ENCODE measurements at places on chromosomes 16 and 17. TPM values are rescaled to one million over a fixed set of nuclear protein-coding genes. Genes with fewer than 3 reads are reported as not detected.
A peak's percentile ranks its signal among the peaks of the same experiment; 100 is the strongest.

DNA sequence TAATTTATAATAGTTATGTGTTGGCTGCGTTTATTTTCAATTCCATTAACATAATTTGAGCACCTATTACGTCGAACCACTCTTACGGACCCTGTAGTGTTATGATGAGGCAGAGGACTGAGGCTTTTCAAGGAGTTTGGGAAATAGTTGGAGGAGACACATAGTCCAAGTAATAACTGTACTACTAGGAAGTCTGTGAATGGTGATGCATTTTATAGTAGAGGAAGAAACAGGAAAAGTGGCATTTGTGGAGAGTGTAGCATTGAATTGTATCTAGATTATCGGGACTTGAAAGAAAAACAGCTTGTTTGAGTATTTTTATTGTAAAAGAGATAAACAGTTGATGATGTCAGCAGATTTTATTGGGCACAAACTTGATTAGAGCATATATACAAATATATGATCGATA lies 1.7 kb downstream of the NFATC3 start:
- DNase-seq, result no peak

Gene TNFSF13
- total RNA-seq, result 56.9 TPM

Gene RMI2
- not detected for total RNA-seq

Gene ABI3
- 18.5 TPM for total RNA-seq

Gene KIFC3
- 44.2 TPM for total RNA-seq

Gene SLC5A11
- not detected for total RNA-seq

Gene PDK2
- 12.9 TPM for total RNA-seq

Gene TNFRSF13B
- total RNA-seq, result not detected

- no peak for DNase-seq
Observed at GRCh38 chr17:74738051-74738996, 1.3 kb downstream of the RAB37 start.

Gene ALDH3A1
- 1.7 TPM for total RNA-seq

Gene DNAAF8
- total RNA-seq, result not detected

- DNase-seq, result peak; percentile 61
Observed at GRCh38 chr16:2170080-2170479, 14.5 kb downstream of the TRAF7 start.

DNA sequence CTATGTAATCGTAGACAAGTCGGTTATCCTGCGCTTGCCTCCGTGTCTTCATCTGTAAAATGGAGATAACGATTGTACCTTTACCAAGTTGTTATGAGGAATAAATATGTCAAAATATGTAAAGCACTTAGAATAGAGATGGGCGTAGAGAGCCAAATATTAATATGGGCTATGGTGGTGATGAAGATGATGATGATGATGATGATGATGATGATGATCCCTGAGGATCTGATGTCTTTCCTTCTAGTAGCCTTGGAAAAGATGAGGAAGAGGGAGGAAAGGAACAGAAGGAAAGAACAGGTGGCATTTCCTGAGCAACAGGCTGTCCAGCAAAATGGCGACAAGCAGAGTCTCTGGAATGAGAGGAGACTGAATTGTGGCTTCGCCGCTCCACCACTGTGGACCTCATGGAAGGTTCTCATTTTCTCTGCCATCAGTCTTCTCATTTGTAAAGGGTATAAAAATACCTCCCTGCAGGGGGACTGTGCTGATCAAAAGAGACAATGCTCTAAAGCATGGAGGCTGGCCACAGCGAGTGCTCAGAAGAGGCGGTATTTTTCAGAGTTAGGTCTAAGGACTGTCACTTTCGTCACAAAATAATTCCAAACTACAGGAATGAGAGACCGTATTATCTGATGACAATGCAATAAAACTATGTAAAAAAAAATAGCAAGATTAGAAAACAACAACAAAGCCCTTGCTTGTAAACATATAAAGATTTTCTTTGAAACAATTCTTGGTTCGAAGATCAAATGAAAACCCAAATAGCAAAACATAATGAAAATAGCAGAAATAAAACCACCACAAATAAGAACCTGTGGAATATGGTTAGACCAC lies 17.2 kb upstream of the RCVRN start:
- DNase-seq, result no peak

DNA sequence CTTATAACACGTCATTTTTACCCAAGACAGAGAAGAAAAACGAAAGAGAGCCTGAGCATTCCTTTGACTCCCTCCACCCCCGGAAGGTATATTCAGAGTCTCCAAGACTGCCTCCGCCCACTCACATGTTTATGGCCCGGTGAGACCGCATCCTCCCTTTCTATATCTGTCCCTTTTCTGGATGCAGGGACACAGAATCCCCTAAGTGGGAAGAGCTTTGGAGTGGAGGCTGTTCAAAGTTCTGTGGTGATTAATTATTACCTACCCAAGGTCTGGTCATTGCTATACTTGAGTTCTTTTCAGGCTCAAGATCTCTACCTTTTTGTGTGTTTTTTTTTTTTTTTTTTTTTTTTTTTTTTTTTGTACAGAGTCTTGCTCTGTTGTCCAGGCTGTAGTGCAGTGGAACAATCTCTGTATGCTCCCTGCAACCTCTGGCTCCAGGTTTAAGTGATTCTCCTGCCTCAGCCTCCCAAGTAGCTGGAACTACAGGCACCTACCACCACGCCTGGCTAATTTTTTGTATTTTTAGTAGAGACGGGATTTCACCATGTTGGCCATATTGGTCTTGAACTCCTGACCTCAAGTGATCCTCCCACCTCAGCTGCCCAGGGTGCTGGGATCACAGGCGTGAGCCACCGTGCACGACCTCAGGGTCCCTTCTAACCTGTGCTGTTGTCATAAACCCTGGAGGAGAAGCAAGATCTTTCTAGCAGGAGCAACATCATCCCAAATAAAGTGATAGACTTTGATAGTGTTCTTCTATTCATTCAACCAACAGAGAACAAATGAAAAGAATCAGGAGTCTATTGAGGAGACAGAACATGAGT lies 407.1 kb downstream of the WWOX start:
- DNase-seq, result no peak

- no peak for DNase-seq
Observed at GRCh38 chr17:17204041-17204591, 2.0 kb downstream of the PLD6 start.

Gene C17orf78
- not detected for total RNA-seq

Gene PIK3R5
- total RNA-seq, result 1.6 TPM

Gene MEIOB
- not detected for total RNA-seq

Gene PLLP
- total RNA-seq, result 6.2 TPM

DNA sequence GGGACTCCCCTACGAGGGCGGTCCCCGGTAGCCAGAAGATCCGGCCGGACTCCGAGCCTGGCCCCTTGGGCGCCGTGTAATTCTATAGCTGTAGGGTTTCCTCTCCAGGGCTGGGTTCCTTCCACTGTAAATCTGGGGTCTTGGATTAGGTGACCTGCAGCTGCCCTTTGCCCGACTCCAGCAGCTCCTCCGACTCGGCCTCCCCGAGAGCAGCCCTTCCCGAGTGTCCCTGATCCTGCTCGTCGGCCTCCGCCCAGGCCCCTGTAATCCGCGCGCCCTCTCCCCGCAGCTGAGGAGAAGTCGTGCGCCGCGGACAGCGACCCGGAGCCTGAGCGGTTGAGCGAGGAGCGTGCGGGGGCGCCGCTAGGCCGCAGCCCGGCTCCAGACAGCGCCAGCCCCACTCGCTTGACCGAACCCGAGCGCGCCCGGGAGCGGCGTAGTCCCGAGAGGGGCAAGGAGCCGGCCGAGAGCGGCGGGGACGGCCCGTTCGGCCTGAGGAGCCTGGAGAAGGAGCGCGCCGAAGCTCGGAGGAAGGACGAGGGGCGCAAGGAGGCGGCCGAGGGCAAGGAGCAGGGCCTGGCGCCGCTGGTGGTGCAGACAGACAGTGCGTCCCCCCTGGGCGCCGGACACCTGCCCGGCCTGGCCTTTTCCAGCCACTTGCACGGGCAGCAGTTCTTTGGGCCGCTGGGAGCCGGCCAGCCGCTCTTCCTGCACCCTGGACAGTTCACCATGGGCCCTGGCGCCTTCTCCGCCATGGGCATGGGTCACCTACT lies 5.5 kb downstream of the TBX2 start:
- DNase-seq, result peak; percentile 12

- no peak for DNase-seq
Observed at GRCh38 chr17:76893623-76894334, 25.6 kb downstream of the MGAT5B start.

GRCh38 chr16:5472552-5472951 lies 375.0 kb upstream of the EEF2KMT start:
- no peak for DNase-seq

Gene TPSG1
- not detected for total RNA-seq

- no peak for DNase-seq
Observed at GRCh38 chr17:73740370-73740769, 96.1 kb upstream of the SDK2 start.

DNA sequence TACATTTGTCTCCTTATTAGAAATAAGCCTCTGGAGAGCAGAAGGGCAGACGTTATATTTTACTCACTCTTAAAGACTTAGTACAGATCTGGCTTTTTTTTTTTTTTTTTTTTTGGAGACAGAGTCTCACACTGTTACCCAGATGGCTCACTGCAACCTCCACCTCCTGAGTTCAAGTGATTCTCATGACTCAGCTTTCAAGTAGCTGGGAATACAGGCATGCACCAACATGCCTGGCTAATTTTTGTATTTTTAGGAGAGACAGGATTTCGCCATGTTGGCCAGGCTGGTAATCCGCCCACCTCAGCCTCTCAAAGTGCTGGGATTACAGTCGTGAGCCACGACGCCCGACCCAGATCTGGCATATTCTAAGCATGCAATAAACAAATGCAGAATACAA lies 36.4 kb upstream of the TMEM97 start:
- no peak for DNase-seq

GRCh38 chr16:85517563-85518179 lies 95.5 kb upstream of the GSE1 start:
- no peak for DNase-seq

- DNase-seq, result no peak
Observed at GRCh38 chr17:61431594-61432311, 20.5 kb upstream of the TBX4 start.

Gene PABPN1L
- not detected for total RNA-seq

Gene HEATR9
- total RNA-seq, result not detected

- DNase-seq, result peak; percentile 62
Observed at GRCh38 chr17:82065638-82066303, at the start of gene DUS1L. TSS of gene DUS1L (minus strand) at chr17:82065804. CDS start at chr17:82065059, 745 bp downstream.

DNA sequence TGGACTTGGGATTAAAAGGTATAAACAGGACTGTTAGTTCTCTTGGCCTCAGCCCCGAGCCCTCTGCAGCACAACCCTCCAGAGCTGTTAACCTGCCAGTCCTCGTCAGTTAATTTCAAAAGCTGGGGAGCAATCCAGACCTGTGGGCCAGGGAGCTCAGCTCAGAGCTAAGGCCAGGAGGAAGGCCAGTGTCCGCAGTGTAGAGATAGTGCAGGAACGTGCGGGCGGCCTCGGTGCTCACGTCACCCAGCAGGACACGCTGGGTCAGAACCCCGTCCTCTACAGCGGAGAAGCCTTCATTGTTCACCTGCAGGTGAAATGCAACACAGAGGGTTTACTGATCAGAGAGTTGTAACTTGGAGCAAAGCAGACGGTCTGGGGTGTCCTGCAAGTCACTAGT lies 15.4 kb upstream of the NLRC3 start:
- no peak for DNase-seq

- no peak for DNase-seq
Observed at GRCh38 chr16:8670014-8670560, 4.3 kb upstream of the ABAT start.

Gene CEMP1
- 3.3 TPM for total RNA-seq

Gene KRT27
- not detected for total RNA-seq

Gene CBFA2T3
- 5.3 TPM for total RNA-seq

DNA sequence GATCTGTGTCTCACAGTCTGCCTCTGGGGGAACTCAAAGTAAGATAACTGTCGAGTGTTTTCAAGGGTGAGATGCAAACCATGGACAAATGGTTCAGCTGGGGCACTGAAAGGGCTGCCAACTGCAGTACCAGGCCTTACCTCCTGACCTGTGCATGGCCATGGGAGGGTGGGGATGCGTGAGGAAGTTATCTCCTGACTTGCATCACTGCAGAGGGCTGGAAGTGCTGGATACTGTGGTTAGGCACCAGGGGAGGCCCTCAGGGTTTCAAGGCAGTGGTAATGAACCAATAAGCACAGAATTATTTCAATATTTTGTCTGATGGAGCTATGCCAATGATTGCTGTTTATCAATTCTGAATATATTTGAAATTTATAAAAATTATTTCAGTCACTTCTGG lies 159.2 kb downstream of the CYLD start:
- no peak for DNase-seq

DNA sequence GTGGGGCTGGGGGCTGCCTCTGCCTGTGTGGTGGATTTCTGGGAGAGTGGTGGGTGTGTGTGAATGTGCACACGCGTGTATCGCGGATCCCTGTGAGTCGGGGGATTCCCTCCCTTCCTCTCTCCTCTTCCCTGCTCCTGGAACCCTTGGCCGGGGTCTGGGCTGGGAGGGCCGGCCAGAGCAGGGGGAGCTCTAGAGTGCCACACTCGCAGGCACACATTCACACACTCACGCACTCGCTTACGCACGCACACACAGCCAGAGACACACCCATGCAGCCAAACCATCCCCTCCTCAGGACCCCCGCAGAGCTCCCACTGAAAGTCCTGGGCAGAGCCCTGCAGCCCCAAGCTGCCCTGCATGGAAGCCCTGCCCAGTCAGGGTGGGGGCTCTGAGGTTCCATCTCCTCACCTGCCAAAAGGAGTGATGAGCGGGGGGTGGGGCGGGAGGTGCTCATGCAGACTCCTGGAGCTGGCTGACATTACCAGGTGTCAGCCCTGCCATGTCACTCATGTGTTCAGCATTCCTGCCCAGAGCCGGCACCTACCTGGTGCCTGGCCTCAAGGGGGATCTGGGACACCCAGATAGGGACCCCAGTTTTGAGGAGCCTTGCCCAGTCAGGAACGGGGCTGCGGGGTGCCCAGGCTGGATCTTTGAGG lies 1.9 kb downstream of the NECAB2 start:
- DNase-seq, result no peak

- no peak for DNase-seq
Observed at GRCh38 chr16:52963212-52963854, 89.4 kb downstream of the CHD9NB start.

DNA sequence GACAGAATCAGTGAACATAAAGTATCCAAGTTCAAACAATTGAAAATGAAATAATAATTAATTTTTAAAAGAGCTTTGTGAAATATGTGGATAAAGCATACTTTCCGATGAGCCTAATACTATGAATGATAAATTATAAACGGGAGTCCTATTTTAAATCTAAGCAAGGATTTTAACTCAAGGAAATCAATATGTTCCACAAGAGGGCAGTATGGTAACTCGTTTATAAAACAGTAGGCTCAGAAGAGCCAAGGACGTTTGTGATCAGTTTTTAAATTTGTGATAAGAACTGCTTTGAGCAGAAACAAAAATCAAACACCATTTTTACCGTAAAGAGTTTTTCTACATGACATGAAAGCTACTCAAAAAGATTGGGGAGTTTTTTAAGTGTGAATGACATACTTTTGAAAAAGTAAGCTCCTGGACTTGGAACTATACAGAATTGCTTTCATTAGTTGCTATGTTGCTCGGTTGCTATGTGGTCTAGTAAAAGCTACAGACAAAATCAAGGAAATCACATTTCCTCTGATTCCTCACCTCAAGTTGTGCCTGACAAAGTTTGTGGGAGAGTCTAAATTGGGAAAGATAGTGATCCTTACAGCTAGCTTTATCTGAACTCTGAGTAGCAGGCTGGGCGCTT lies 11.8 kb upstream of the TEKT1 start:
- no peak for DNase-seq
